Activated gamma-delta T cell treated with Interleukin-2 at 50 U/mL for 16 hours (primary cell): ENCODE measurements at places on chromosomes 11 and 22.
A peak's percentile ranks its signal among the peaks of the same experiment; 100 is the strongest.

- no peak for DNase-seq
Observed at GRCh38 chr11:35398881-35399280, 20.5 kb downstream of the SLC1A2 start.

DNA sequence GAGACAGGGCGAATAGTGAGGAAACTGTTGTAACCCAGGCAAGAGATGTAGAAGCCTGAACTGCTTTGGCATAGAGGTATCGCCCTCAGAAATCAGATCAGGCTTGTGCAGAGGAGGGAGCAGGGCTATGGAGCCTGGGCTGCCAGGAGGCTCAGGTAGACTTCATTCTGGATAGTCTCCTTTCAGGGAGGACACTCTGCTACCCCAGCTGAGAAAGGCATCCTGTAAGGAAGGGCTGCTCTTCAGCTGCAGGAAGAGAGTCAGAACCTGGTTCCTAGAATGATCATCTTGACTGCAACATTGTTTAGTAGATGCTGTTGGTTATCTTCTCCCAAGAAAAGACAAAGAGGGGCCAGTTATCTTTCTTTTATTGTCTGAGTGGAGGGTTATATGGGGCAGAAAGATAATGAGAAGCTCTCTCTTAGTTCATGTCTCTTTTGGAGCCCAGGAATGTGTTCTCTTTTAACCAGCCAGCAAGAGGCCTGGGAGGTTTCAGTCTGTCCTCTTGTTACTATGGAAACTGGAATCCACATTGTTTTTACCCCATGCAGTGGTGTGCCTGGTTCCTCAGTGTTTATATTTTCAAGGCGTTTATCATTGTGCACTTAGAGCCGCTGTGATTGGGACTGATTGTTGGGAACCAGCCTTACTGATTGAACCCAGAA lies 95.7 kb downstream of the STIM1 start:
- no peak for DNase-seq

GRCh38 chr22:44586351-44586990 lies 88.4 kb upstream of the RTL6 start:
- no peak for DNase-seq

GRCh38 chr11:2846470-2846869 lies 39.1 kb downstream of the CDKN1C start:
- no peak for DNase-seq

GRCh38 chr11:32289701-32290100 lies 145.6 kb downstream of the WT1 start:
- no peak for DNase-seq

DNA sequence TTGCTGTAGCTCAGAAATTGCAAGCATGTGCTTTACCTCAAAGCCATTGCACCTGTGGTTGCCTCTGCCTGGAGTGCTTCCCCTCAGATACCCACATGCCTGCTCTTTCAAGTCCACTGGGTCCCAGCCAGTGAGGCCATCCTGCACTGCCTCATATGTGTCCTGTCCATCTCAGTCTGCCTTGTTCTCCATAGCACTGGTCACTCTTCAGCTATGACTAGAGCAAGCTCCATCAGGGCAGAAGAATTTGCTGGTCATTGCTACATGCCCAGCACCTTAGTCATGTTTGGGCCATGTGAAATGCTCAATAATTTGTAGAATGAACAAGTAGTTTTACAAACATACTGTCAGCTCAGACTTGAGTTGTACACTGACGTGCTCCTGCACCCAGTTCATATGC lies 64.4 kb upstream of the HORMAD2 start:
- DNase-seq, result no peak

DNA sequence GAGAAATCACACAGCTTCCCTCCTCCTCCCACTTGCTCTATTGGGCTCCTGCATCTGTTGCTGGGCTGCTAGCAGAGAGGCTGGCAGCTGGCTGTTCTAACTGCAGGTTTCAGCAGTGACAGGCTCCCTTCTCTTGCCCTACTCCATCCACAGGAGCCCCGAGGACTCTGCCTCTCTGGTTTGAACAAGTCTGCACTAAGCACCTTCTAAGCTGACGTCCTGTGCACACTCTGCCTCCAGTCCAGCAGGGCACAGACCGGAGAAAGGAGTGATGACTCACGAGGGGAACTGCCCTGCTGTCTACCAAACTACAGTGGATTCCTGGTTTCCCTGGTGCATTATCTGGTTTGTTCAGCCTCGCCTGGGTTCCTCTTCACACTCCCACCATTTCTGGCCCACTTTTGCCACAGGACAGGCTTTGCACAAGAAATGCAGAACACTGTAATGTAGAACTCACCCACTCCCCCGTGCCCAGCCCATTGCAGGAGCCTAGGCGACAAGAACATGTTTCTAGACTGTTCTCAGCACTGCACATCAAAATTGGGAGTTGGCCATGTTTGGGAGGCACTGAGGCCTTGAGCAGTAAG lies 26.0 kb downstream of the IL10RA start:
- DNase-seq, result peak; percentile 39

DNA sequence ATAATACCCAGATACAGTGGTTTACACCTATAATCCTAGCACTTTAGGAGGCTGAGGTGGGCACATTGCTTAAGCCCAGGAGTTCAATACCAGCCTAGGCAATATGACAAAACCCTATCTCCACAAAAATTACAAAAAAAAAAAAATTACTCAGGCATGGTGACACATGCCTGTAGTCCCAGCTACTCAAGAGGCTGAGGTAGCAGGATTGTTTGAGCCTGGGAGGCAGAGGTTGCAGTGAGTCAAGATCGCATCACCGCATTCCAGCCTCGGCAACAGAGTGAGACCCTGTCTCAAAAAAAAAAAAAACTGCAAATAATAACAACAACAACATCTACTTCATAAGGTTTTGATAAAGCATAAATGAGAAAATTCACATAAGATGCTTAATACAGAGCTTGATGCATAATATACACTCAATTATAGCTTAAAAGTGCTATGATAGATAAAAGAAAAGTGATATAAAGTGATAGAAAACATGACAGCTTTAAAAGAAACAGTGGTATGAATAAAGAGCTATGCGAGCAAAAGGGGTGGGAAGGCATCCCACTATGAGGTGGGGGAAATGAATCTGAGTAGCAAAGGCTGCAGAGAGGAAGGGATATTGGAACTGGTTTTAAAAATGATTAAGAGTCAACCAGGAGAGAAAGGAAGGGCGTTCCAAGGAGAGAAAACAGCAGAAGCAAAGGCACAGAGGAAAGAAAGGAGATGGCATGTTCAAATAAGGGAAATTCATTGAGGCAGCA lies 197.6 kb downstream of the KIF18A start:
- DNase-seq, result no peak

GRCh38 chr22:46618667-46619066 lies 1.5 kb upstream of the GRAMD4 start:
- no peak for DNase-seq

DNA sequence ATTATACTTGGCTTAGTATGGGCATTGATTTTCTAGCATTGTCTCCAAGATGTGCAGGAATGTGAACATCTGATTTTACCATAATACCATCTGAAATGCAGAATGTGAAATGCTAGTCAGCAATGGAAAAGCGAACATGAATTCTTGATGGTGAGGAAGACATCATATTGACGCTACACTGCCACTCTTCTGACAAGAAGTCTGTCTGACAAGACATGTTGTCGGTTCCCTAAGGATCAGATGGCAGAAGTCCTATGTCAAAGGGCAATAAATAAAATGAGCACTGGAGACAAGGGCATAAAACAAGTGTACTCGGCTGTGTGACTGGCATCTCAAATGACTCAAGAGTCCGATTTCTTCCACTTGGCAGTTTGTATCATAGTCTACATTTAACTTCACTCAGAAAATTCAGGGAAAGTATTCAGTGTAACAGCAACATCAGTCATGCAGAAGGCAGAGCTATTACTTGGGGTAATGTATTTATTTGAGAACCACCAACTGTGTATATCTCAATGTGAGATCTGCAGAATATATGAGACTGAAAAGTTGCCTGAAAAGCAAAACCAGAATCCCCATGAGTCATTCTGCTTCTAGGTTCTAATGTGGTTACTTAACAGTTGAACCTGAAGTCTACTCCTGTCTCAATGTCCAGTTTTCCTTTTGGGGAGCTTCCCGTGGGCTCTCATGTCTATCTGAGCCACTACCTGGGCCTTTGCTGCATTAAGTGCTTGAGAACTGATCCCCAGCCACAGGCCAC lies 51.5 kb downstream of the SLC17A6 start:
- no peak for DNase-seq

DNA sequence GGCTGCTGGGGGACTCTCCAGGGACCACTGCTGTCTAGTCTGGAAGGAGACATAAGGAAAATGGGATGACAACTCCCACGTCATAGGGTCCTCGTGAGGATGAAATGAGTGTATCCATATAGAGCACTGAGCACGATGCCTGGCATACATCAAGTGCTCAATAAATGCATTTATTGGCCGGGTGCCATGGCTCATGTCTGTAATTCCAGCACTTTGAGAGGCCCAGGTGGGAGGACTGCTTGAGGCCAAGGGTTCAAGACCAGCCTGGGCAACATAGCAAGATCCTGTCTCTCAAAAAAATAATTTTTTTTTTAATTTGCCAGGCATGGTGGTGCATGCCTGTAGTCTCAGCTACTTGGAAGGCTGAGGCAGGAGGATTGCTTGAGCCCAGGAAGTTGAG lies 12.2 kb upstream of the TPST2 start:
- DNase-seq, result no peak

- DNase-seq, result no peak
Observed at GRCh38 chr11:45658292-45658991, 7.0 kb downstream of the CHST1 start.

DNA sequence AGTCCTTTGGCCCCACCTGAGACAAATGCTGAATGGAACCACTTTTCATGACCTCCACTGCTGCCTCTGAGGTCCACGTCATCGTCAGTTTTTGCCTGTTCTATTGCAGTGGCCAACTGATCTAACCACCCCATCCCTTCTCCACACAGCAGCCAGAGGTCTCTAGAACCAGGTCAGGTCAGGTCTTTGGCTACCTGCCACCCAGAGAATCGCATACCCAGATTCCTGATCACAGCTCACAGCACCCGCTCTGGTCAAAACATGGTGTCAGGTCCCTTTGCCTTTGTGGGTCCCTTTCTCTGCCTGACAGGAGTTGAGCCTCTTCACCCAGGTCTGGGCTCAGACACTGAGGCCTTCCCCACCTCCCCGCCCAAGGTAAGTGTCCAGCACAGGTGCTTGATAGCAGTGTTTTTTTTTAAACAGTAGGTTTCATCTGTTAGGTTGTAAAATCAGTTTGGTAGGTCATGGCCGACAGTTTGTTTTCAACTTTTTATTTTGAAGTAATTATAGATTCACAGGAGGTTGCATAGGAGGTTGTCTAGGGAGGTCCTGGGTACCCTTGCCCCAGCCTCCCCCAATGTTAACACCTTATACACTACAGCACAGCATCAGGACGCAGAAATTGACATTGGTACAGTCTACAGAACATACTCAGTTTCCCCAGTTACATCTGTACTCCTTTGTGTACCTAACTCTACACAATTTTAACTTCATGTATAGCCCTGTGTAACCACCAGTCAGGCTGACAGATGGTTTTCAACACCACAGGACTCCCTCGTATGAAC lies 6.9 kb downstream of the C22orf39 start:
- DNase-seq, result no peak

- no peak for DNase-seq
Observed at GRCh38 chr22:28750471-28750881, 8.6 kb downstream of the HSCB start.

DNA sequence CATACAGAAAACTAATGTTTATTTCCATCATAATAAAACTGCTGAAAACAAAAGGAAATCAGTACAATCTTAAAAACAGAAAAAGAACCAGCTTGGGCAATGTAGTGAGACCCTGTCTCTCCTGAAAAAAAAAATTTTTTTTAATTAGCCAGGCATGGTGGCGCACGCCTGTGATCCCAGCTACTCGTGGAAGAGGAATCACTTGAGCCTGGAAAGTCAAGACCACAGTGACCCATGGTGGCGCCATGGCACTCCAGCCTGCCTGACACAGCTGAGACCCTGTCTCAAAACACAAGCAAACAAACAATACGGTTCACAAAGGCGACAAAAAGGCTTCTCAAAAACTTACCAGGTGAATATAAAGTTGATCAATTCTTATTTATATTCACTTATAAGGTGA lies 289.7 kb downstream of the BRD1 start:
- no peak for DNase-seq

- no peak for DNase-seq
Observed at GRCh38 chr11:73233692-73234470, 15.8 kb downstream of the P2RY2 start.

DNA sequence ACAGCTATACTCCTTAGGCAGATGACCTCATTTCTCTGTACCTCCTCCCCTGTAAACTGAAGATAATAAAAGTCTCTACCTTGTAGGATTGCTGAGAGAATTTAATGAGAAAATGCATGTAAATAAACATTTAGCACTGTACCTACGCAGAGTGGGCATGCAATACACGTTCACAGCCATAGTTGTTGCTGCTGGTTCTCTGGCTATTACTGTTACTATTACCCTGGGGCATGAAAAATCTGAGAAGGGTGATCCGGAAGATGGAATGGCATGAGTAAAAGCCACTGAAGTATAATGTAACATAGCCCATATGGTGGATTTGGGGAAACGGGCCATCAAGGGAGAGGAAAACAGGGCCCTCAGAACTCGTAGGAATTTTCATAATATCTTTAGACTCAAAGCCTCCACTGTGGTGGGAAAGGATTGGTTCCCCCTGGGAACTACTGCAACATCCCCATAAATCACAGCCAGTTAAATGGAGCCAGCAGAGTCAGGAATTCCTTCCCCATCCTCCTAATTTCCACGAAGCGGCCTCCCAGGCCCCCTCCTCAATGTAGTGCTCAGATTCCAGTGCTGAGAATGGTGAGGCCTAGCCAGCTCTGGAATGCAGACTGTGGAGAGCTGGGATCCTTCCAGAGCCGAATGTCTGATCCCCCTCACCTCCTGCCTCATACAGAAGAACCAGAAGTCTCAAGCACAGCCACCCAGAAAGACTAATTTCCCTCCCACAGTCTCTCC lies 205.3 kb downstream of the MN1 start:
- DNase-seq, result no peak

DNA sequence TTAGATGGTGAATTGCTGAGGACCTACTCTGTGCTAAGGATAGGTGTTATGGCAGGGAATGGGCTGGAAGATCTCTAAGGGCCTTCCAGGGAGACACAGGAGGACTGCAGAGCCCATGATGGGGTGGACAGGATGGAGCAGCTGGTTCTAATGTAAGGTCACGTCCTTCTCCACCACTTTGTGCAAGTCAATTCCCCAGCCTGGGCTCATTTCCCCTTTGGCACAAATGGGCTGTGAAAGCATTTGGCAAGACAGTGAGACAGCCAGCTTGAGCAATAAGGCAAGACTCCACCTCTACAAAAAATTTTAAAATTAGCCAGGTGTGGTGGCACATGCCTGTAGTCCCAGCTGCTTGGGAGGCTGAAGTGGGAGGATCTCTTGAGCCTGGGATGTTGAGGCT lies 81.4 kb upstream of the THY1 start:
- no peak for DNase-seq
